Stimulated activated CD4-positive, alpha-beta T cell treated with anti-CD3 and anti-CD28 coated beads, Interleukin-2, amount 100 ng/mL, for 4 hours (primary cell): ENCODE measurements at places on chromosomes 5 and 9.

DNA sequence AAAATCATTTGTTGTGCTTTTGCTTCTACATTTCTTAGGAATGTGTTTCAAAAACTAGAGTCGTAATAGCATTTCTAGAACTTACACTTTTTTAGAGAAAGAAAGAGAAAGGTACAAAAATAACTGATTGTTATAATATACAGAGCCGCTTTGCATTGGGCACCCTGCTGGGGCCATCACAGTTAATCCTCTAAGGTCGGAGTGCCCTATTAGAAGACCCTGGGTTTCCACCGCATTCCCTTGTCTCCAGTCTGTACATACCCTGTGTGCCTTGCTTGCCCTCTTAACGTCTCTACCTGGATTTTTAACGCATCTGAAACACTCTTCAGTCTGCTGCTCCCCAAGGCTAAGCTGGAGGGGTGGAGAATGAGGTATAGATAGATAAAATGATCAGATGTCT, 1.3 kb downstream of the MARVELD2 start:
- no peak for DNase-seq

GRCh38 chr5:139961435-139962157, 81.5 kb downstream of the NRG2 start:
- no peak for DNase-seq

GRCh38 chr9:110157823-110158664, 49.9 kb downstream of the C9orf152 start:
- DNase-seq, result no peak

DNA sequence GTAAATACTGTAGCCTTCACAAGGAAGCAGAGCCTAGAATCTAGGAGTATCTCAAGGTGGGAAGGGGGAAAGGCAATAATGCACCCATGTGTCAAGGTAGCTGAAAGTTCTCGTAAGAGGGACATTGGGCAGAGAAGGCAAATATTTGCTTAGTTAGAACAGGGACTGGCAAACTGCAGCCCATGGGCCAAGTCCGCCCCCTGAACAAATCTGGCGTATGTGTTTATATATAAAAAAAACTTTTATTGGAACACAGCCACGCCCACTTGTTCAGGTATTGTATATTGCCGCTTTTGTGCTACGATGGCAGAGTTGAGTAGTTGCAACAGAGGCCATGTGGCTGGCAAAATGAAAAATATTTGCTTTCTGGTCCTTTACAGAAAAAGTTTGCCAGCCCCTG, 16.1 kb downstream of the KCNN2 start:
- DNase-seq, result no peak

GRCh38 chr5:179866241-179867078, 7.8 kb upstream of the MRNIP start:
- no peak for DNase-seq

DNA sequence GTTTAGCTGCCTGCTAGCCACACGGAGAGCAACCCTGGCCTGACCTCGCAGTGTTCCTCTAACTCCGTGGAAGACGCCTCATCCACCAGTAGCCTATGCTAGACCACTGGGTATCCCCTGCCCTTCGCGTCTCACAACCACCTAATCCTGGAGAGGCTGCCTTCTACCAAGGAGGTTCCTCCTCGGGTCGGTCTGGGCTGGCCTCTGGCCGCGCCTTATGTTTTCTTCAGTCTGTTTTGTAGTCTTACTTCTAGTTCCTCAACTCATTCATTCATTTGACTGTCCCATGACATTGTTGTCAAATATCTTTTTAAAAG, 1.6 kb upstream of the TPM2 start:
- DNase-seq, result no peak

- DNase-seq, result no peak
Measured at GRCh38 chr5:14414007-14414406, 167.6 kb upstream of the OTULINL start.

DNA sequence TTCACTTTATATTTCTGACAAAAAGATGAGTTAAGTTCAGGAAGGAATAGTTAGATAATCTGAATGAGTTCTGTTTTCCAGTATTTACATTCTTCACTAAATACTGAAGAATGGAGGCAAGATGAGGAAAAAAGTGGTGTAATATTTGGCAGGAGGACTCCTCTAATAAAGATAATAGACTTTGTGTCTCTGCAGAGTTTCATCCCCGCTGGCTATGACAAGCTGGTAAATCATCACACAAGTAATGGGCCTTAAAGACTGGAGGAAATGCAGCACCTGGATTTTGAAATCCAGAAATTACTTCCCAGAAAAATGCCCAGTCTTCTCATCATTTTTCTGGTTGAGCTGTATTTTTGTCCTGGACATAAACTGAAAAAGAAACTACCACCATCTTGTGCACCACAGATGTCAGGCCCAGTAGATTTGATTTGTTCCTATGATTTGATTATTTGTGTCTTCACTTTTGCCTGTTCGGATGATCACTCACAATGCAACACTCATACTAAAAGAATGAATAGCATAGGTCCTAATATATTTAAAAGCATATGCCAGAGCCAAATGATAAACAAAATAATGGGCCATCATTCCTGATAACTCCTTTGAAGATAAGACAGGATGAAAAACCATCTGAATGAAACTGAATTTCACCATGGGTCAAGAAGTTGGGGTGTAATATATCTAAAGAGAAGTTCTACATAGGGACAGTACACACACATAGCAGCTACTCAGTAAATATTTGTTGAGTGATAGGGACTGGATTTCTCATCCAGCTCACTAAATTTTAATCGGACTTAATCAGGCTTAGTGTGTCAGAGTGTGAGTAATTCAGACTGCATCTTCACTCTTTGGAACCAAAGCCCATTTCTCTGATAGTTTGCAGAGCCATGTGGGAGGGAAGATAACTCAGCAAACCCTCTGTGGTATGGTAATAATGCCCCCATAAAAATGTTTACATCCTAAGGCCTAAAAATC, 200.5 kb downstream of the HINT1 start:
- no peak for DNase-seq

DNA sequence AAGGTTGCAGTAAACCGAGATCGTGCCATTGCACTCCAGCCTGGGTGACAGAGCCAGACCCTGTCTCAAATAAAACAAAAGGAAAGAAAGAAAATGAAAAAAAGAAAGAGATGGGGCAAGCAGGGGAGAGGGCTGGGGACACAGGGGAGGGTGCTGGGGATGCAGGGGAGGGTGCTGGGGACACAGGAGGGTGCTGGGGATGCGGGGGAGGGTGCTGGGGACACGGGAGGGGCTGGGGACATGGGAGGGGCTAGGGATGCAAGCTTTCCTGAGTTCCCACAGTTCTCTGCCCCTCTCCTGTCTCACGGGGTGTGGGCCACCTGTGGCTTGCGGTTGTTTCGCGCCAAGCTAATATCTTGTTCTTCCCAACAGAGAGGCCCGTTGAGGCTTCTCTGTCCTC, 7.2 kb downstream of the PDCD6 start:
- DNase-seq, result no peak

DNA sequence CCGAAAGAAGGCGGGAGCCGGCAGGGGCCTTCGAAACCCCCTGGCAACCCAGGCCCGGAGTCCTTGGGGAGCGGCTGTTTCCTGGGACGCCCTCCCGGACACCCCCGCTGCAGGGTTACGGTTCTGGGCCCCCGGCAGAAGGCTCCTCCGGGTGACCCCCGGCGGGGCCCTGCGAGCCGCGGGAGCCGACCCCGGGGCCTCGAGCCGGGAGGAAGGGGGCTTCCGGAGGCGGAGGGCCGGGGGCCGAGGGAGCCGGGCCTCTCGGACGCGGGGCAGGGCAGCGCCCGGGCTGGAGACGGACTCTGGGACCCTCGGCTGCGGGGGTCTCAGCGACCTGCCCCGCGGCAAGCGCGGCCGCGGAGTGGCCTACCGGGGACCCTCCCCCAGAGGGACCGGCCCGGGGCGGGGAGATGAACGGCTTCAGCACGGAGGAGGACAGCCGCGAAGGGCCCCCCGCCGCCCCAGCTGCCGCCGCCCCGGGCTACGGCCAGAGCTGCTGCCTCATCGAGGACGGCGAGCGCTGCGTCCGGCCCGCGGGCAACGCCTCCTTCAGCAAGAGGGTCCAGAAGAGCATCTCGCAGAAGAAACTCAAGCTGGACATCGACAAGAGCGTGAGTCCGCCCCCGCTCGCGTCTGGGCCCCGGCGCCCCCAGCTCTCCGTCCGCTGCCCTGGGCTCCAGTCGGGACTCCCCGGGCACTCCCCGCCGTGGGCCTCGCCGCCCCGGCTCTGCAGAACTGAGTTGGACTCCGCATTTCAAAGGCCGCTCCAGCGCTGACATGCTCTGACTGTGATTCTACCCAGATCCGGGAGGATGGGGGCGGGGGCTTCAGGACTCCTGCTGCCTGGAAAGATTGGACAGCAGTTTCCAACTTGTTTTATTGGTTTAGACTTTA, 645 bp downstream of the SAP30L start:
- peak; percentile 13 for DNase-seq

DNA sequence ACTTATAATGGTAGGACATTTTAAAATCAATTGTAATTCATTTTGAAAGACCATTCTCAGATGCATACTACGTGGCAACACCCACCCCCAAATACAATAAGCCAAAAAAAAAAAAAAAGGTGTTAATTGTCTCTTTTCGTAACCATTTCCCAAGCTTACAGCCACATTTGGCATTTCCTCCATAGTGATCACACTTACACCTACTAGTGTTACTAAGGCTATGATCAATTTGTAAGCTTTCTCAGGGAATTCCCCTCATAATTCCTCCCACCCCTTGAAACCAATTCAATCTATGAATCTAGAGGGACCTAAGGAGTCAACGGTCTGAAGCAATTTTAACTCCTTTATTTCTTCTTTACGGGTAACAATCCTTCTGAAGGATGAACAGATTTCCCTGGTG, 40.1 kb downstream of the NR2F1 start:
- DNase-seq, result no peak

- DNase-seq, result no peak
Measured at GRCh38 chr9:68825762-68826472, 120.9 kb downstream of the PIP5K1B start.

DNA sequence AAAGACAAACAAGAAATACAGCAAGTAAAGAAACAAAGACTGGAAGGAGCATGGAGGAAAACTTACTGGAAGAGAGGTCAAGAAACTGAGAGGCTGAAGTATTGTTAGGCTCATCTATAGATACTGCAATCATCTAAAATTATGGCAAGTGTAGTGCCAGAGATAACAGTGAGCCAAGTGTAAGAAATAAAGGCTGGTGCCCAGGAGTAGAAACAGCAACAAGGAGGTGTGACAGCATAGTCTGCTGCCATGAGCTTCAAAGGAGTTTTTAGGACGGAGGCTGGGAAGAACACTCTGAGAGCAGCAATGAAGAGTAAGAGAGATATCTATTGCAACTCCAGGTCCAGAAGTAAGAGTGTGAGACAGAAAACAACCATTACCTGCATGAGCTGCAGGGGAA, 60.5 kb downstream of the MEGF9 start:
- DNase-seq, result no peak

GRCh38 chr9:4822057-4822456, 29.3 kb downstream of the RCL1 start:
- no peak for DNase-seq

- DNase-seq, result no peak
Measured at GRCh38 chr9:135241381-135242048, 154.0 kb downstream of the OLFM1 start.

DNA sequence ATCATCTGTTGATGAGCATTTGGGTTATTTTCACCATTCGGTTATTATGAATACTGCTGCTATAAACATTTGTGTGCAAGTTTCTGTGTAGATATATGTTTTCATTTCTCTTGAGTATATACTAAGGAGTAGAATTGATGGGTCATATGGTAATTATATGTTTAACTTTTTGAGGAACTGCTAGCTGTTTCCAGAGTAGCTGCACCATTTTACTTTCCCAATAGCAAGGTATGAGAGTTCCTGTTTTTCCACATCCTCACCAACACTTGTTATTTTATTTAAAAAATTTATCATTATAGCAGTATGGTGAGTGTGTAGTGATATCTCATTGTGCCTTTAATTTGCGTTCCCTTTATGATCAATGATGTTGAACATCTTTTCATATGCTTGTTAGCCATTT, 29.2 kb downstream of the CD14 start:
- no peak for DNase-seq

- no peak for DNase-seq
Measured at GRCh38 chr5:74127381-74128320, 501.7 kb downstream of the ARHGEF28 start.

DNA sequence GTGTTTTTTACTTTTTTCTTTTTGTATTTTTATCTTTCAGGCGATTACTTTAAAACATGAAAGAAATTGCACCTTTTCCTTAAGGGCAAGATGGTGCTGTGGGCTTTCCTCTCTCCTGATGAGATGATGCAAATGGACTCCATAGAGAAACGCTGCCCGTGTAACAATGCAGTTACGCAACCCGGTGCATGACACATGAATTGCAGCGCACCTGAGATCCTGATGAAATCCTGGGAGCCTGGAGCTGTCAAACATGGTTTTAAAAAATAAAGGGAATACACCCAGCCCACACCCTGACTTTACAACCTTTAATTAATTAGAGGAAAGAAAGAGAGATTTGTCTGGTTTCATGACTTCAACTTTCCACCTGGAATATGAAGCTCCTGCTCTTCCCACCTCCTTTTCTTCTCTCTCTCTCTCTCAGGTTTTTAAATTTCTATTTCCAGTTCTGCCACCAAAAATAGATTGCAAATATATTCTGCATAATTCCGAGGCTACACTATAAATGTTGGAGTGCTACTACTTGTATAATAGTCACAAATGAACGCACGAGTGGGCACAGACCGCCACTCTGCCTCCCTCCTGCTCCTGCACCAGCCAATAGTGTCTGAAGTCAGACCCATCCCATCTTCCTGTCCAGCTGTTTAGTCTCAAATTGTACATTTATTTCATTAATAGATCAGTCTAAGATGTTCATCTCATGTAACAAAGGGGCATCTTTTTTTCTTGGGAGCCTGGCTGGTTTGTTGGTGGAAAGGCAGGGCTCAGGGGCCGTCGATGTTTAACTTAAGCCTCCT, 179.1 kb downstream of the AUH start:
- no peak for DNase-seq

DNA sequence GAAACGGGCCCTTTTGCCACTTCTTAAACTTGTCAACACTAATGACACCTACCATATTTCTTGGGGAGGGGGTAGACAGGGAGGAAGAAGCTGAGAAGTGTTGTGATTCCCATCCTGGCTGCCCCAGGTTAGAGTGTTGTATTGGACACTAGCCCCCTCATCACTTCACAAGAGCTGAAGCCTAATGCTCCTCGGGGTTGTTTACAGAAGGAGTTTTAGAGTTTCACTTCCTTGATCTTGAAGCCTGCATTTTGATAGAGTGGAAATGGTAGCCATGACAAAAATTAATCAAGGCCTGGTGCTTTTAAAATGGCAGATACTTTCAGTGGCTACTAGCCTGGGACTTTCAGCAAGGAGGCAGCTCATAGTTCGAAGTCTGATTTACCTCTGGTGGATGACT, 11.0 kb upstream of the FAM120AOS start:
- no peak for DNase-seq

GRCh38 chr9:101324245-101324804, 60.5 kb downstream of the BAAT start:
- DNase-seq, result no peak
